ENCODE measurements at places on chromosomes 11 and 22.

DNA sequence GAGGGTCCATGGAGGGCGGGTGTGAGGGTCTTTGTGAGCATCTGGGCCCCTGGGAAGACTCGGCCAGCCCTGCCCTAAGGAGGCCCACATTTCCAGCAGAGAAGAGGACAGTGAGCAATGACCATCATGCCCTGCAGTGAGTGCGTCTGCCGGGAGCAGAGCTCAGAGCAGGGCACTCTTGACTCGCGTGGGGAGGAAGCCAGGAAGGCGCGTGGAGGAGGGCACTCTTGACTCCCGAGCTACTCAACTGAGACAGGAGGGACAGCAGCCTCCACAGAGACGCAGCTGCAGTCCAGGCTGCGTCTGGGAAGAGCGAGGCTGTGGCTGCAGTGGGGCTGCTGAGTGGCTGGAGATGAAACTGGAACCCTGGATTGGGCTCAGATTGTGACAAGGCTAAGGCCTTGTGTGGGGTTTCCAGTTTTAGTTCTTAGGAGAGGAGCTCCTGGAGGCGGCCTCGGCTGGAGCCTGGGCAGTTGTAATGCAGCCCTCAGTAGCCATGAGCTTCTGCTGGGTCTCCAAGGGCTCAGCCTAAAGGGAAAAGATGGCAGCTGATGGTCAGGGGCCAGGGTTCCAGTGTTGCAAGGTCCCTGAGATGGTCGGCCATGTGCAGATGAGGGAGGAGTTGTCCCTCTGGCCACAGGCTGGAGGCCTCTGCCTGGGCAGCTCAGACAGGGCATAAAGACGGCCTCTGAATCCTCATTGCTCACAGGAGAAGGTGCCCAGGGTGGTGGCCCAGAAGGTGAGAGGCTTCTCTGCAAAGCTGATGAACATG lies 264.7 kb upstream of the B3GAT1 start:
- no peak for DNase-seq

GRCh38 chr22:39429916-39430575 lies 26.8 kb upstream of the MGAT3 start:
- no peak for DNase-seq

- DNase-seq, result no peak
These were observed 16.8 kb downstream of the DGCR2 start for GRCh38 chr22:19105456-19105855.

GRCh38 chr22:19177164-19178064 lies 1.1 kb downstream of the SLC25A1 start:
- no peak for DNase-seq

Measured in amygdala (tissue), 56 donors.